ENCODE measurements at places on chromosomes 7 and 10.

DNA sequence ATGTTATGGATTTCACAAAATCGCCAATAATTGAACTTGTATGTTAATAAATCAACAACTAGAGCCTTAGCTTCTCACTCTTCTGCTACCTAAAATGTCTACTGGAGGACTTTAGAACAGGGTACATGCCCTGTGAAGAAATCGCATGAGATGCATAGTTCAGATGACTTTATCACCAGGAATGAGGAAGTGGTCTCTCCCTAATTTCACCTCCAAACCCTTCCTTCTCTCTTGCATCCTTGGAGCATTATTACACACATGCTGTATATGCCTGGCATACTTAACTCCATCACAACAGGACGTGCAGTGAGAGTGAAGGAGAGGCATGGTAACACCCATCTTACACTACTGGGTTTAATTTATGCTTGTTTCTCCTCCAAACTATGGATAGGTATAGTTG, 27.8 kb downstream of the RHEB start:
- no peak for DNase-seq

DNA sequence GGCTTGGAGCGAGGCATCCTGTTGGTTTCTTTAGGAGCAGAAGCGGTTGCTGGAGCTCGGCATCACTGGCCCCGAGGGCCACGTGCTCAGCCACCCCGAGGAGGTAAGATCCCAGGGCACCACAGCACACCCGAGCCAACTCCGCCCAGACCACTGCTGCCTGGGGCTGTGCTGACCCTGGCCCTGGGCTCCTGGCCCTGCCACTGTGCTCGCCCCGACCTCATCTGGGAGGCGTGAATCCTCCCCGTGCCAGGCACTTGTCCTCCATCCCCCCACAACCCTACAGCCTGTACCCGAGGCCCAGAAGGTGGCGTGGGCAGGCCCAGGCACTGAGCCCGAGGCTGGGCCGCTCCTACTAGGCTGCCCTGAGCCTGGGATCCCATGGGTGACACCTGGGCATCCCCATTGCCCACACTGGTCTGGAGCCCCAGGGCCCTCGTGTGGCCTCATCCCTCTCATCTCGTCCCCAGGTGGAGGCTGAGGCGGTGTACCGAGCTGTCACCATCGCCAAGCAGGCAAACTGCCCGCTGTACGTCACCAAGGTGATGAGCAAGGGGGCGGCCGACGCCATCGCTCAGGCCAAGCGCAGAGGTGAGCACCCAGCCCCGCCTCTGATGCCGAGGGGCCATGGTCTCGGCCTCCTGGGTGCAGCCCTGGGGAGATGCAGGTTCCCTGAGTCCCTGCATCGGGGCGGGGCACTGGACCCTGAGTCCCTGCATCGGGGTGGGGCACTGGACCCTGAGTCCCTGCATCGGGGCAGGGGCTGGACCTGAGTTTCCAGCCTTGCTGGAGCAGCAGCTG, 11.8 kb downstream of the DPYSL4 start:
- DNase-seq, result no peak

GRCh38 chr10:76311752-76312636, 880.6 kb downstream of the LRMDA start:
- DNase-seq, result no peak

DNA sequence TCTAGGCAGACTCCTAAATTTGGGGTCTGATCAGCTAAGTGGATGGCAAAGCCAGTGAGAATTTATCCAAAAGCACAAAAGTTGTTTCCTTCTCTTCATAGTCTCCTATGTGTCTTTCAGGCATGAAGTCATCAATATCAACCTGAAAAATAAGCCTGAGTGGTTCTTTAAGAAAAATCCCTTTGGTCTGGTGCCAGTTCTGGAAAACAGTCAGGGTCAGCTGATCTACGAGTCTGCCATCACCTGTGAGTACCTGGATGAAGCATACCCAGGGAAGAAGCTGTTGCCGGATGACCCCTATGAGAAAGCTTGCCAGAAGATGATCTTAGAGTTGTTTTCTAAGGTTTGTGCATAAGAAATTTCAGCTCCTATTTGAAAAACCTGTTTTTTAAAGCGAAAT, 4.8 kb downstream of the GSTO1 start:
- DNase-seq, result no peak

DNA sequence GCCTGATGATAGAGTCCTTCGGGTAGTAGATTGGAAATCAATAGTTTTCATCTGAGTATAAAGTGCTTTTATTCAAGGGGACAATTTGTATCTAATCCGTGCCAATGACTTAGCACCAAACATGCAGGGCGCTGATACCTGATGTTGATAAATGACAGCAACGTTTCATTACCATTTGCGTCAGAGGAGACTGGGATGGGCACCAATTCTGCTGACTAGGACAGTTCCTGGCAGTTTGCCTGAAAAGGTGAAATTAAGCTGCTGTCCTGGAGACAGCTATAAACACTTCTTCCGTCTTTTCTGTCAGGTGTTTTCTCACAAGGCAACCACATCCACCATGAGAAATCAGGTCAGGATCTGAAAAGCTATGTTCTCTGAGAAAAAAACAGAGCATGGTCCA, 1136.4 kb downstream of the TYW1 start:
- no peak for DNase-seq

Data from stimulated activated CD4-positive, alpha-beta T cell treated with anti-CD3 and anti-CD28 coated beads, TNF-alpha, amount 100 ng/mL, for 24 hours (primary cell).